ENCODE measurements at places on chromosomes 2 and 18.
A peak's percentile ranks its signal among the peaks of the same experiment; 100 is the strongest.

- H3K36me3 ChIP-seq = no peaks in the 10 kb centered on the region
- peaks cover 39% of the 10 kb centered on the region for H3K27me3 ChIP-seq
Observed at GRCh38 chr2:38097258-38097987, 21.5 kb upstream of the CYP1B1 start.

GRCh38 chr2:160175169-160176134, 24.6 kb downstream of the ITGB6 start:
- no peaks in the 10 kb centered on the region for H3K36me3 ChIP-seq
- no peak overlapping the region for H3K4me3 ChIP-seq

GRCh38 chr2:206482123-206482522, 38.8 kb downstream of the ADAM23 start:
- peaks cover 4% of the 10 kb centered on the region for H3K36me3 ChIP-seq
- no peak overlapping the region for H3K27ac ChIP-seq
- no peaks in the 10 kb centered on the region for H3K27me3 ChIP-seq
- no peak overlapping the region for H3K4me3 ChIP-seq

GRCh38 chr2:78780256-78780655, 245.2 kb upstream of the REG3G start:
- no peaks in the 10 kb centered on the region for H3K27me3 ChIP-seq
- H3K36me3 ChIP-seq = no peaks in the 10 kb centered on the region
- no peak overlapping the region for H3K4me3 ChIP-seq
- H3K27ac ChIP-seq = no peak overlapping the region
- no peak for DNase-seq
- H3K4me1 ChIP-seq = no peaks in the 10 kb centered on the region

- no peaks in the 10 kb centered on the region for H3K27me3 ChIP-seq
- no peak for DNase-seq
- no peak overlapping the region for H3K27ac ChIP-seq
- H3K36me3 ChIP-seq = peaks cover 5% of the 10 kb centered on the region
- no peaks in the 10 kb centered on the region for H3K4me1 ChIP-seq
Observed at GRCh38 chr2:105103481-105103880, 65.6 kb downstream of the MRPS9 start.

DNA sequence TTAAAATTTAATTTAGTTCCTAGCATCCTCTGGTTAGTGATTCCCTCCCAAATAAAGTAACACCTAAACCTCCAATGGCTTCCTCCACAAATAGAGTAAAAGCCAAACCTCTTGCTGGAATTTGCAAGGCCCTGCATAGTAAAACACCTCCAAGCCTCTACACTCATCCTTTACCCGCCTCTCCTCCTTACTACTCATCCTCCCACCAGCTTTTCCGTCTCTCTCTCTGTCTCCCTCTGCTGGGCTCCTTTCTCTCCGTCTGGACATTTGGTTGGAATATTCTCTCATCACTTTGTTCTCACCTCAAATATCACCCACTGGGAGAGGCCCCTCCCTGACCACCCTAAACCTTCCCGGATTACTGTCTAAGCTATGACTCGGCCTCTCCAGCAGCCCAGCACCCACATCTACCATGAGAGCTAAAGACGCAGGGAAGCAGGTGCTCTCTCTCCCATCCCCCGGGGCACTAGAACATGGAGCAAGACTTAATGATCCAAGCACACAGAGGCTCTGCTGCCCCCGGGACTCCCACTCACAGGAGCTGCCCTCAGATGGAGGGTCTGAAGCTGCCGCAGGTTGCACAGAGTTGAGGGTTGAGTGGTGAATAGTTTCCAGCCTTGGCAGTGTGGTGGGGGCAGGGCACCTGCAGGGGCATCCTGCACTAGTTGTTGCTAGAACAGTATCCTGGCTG, 167.2 kb downstream of the FBXO15 start:
- no peak for DNase-seq
- H3K27me3 ChIP-seq = no peaks in the 10 kb centered on the region

- H3K4me1 ChIP-seq = peaks cover 79% of the 10 kb centered on the region
- H3K27me3 ChIP-seq = no peaks in the 10 kb centered on the region
- peak overlapping the region; percentile 97 for H3K27ac ChIP-seq
- no peak for DNase-seq
- no peaks in the 10 kb centered on the region for H3K36me3 ChIP-seq
Observed at GRCh38 chr2:37653805-37654378, 17.6 kb downstream of the CDC42EP3 start.

- H3K36me3 ChIP-seq = no peaks in the 10 kb centered on the region
- peak overlapping the region; percentile 23 for H3K4me3 ChIP-seq
- H3K27ac ChIP-seq = no peak overlapping the region
- DNase-seq = no peak
- H3K27me3 ChIP-seq = peaks cover 33% of the 10 kb centered on the region
Observed at GRCh38 chr18:50560681-50561629, 1.1 kb downstream of the MAPK4 start.

DNA sequence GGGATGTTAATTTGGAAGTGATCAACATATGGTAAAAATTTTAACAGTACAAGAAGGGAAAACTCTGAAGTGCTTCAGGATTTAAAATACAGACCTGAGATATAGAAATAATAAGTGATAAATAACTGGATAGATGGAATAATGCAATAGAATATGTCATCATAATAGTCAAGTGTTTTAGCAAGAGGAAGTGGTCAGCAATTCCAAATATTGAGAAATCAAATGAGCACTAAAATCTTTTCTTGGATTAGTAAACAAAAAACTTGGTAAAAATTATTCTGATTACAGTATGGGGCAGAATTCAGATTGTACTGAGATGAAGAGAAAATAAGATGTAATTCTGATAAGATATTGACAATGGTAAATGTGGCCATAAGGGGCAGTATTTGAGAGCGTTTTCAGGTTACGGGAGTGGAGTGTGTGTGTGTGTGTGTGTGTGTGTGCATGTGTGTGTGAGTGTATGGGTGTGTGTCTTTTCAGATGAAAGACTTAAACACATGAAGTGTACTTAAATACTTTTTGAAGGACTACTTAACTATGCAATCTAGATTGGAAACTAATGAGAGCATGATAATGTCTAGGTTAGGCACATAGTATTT, 217.9 kb upstream of the ITGA4 start:
- no peak for DNase-seq
- H3K4me1 ChIP-seq = no peaks in the 10 kb centered on the region
- H3K4me3 ChIP-seq = no peak overlapping the region
- no peaks in the 10 kb centered on the region for H3K36me3 ChIP-seq
- H3K27ac ChIP-seq = no peak overlapping the region
- no peaks in the 10 kb centered on the region for H3K27me3 ChIP-seq

DNA sequence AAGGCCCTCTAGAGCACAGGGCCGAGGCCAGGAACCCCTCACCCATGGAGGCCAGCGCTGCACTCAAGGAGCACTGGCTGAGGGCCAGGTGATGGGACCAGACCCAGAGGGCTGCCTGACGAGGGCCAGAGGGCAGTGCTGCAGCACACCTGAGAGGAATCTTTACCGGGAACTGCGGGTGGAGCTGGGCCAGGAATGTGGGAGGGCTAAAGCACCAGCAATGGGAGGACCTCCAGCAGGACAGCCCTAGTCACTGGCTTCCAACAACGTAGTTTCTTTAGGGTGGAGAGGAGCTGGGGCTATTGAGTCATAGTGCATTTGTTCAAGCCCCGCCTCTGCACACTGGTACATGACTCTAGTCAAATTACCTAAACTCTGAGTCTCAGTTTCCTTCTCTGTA, 143.4 kb downstream of the TMEM17 start:
- H3K4me3 ChIP-seq = no peak overlapping the region
- no peaks in the 10 kb centered on the region for H3K4me1 ChIP-seq
- no peaks in the 10 kb centered on the region for H3K27me3 ChIP-seq
- no peak overlapping the region for H3K27ac ChIP-seq
- no peaks in the 10 kb centered on the region for H3K36me3 ChIP-seq

DNA sequence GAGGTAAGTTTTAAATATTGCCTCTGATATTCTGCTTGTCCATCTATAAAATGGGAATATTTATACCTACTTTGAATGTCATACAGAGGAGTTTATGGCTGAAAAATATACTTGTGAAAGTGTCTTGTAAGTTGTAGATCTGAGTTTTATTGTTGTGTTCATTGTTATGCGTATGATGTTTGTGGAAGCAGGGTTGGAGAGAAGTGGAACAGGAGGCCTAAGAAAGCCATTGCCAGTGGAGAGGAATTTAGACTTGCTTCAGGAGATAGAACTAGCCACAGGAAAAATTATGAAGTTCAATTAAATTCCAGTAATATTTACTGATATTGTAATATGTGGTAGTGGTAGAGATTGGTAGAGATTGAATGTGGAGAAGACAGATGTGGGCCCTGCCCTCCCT, 491.9 kb upstream of the FANCL start:
- peaks cover 2% of the 10 kb centered on the region for H3K4me1 ChIP-seq
- peaks cover 2% of the 10 kb centered on the region for H3K27me3 ChIP-seq
- H3K4me3 ChIP-seq = no peak overlapping the region
- H3K27ac ChIP-seq = no peak overlapping the region
- no peaks in the 10 kb centered on the region for H3K36me3 ChIP-seq

DNA sequence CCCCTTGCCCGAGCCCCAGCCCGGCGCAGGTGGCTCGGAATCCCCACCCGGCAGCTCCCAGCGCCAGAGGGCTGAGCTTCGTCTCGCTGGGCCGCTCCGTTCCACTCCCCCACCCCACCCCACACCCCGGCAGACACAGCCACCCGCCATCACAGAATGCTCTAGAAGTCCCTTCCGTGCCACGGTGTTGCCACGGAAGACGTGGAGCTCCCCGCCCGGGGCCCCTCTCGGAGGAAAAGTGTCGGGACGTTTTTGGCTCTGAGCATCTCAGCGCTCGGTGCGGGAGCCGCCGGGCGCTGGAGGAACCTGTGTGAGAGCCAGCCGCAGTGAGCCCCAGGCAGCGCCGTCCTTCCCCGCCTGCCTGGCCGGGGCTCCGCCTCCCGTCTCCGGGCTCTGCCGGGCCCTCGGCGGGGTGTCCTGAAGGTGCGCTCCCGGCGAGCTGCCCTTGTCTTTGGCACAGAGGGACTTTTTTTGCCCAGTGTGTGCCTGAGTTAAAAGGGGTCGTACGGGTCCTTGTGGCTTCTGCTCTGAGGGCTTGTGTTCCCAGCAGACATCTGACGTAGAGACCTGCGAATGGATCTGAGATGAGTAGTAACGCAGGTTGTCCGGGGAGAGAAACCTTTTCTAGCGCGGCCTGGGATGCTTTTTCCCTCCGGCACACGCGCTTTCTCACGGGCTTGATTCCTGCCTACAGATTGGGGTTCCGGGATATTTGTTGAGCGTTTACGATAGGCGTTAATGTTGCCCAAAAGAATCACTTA, 1.8 kb downstream of the ZCCHC2 start:
- H3K4me1 ChIP-seq = peaks cover 33% of the 10 kb centered on the region
- H3K27me3 ChIP-seq = no peaks in the 10 kb centered on the region
- H3K36me3 ChIP-seq = no peaks in the 10 kb centered on the region
- peak overlapping the region; percentile 91 for H3K4me3 ChIP-seq
- peak; percentile 66 for DNase-seq

- H3K4me1 ChIP-seq = no peaks in the 10 kb centered on the region
- H3K36me3 ChIP-seq = no peaks in the 10 kb centered on the region
- no peak for DNase-seq
- H3K27me3 ChIP-seq = peaks cover 5% of the 10 kb centered on the region
- H3K4me3 ChIP-seq = no peak overlapping the region
Observed at GRCh38 chr2:68435615-68436014, 31.5 kb downstream of the FBXO48 start.

DNA sequence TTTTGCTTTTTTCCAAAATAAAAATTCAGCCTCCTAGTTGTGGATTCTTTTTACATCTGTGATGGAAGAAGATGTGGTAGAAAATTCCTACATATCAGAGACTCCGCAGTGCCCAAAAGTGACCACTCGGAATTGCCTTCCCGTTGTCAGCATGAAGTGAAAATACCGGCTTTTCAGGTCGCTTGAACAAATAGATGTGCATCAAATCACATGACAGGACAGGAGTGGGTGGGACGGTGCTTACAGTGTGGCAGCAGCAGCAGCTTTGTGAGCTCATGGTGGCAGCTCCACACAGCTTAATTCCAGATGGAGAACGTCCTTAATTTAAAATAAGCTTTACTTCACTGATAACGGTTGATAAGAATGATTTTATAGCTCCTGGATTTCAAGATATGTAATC, 20.3 kb downstream of the SALL3 start:
- H3K4me1 ChIP-seq = no peaks in the 10 kb centered on the region
- no peaks in the 10 kb centered on the region for H3K36me3 ChIP-seq
- H3K27ac ChIP-seq = no peak overlapping the region
- H3K4me3 ChIP-seq = no peak overlapping the region

GRCh38 chr2:117980783-117981676, 32.8 kb downstream of the CCDC93 start:
- peak; percentile 58 for DNase-seq
- no peaks in the 10 kb centered on the region for H3K27me3 ChIP-seq
- no peak overlapping the region for H3K4me3 ChIP-seq
- peaks cover 13% of the 10 kb centered on the region for H3K4me1 ChIP-seq

DNA sequence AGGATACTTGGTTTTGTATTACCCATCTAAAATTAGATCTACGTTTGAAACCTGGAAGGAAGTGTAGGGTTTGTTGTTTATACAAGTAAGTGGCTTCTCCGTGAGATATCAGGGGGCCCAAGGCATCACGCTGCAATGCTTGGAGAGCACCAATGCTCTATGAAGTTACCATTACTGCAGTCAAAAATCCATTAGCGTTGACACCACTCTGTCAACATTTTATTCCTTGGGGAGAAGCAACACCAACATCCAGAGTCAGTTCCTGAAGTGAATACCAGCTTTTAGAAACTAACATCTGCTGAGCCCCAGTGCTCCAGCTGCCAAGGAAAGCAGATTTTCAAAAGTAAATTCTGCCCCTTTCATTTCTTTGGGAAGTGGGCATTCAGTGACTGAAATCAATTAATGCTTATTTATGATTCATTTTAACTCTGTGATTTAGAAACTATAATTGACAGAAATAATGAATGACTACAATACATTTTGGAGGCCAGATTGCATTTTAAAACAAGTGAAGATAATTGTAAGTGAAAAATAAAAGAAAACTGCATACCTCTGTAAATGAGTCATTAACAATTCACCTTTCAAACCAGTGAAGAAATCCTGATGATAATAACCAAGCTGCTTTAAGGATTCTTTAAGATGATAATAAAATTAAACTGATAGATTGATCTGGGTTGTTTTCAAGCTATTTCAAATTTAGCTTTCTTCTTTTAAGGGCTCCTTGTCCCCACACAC, 30.5 kb downstream of the LRP1B start:
- no peak overlapping the region for H3K27ac ChIP-seq
- no peak for DNase-seq
- H3K4me3 ChIP-seq = no peak overlapping the region

DNA sequence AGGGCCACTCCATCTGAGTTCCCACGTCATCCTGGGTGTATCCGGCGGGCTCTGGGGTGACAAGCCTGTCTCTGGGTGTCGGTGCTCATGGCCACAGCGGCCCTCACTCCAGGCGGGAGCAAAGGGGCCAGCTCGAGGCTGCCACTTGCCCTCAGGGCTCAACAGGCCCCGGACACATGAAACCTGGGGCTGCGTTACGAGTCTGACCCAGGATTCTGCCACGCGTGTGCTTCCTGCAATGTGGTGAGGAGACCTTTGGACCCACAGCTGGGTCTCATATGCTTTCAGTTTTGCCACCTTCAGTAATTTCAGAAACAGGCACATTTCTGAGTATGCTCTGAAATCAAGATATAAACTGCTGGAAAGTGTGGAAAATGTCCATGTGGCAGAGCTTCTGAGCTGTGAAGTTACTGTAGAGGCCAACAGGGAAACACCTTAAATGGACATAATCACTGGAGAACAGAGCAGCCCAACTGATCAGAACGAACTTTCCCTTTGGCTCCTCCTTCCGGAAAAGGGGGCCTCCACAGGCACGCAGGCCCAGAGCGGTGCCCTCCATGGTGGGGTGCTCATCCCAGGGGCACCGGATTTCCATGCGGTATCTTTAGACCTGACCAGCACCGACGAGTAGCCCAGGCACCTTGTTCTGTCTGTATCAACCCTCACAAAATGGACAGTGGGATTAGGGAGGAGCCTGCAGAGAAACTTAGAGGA, 14.1 kb downstream of the PER2 start:
- no peak overlapping the region for H3K4me3 ChIP-seq
- H3K4me1 ChIP-seq = no peaks in the 10 kb centered on the region
- DNase-seq = no peak
